ENCODE measurements at places on chromosomes 1 and 21. TPM values are rescaled to one million over a fixed set of nuclear protein-coding genes. Genes with fewer than 3 reads are reported as not detected.

The GABRD gene
- total RNA-seq: not detected

The GSTM5 gene
- total RNA-seq: 3.9 TPM

The DYNLT5 gene
- 2.5 TPM for total RNA-seq

The ZNF648 gene
- not detected for total RNA-seq

The LRRC40 gene
- 20.6 TPM for total RNA-seq

Data from regular cardiac myocyte (primary cell).